ENCODE measurements at places on chromosomes 6 and 20. TPM values are rescaled to one million over a fixed set of nuclear protein-coding genes. Genes with fewer than 3 reads are reported as not detected.
A peak's percentile ranks its signal among the peaks of the same experiment; 100 is the strongest.

GRCh38 chr20:32007787-32008616 is 2.2 kb upstream of the CCM2L start:
- DNase-seq: no peak

GRCh38 chr20:48064929-48065328 is 279.6 kb upstream of the SULF2 start:
- DNase-seq: no peak

SCGN gene
- total RNA-seq: 8.1 TPM

DNA sequence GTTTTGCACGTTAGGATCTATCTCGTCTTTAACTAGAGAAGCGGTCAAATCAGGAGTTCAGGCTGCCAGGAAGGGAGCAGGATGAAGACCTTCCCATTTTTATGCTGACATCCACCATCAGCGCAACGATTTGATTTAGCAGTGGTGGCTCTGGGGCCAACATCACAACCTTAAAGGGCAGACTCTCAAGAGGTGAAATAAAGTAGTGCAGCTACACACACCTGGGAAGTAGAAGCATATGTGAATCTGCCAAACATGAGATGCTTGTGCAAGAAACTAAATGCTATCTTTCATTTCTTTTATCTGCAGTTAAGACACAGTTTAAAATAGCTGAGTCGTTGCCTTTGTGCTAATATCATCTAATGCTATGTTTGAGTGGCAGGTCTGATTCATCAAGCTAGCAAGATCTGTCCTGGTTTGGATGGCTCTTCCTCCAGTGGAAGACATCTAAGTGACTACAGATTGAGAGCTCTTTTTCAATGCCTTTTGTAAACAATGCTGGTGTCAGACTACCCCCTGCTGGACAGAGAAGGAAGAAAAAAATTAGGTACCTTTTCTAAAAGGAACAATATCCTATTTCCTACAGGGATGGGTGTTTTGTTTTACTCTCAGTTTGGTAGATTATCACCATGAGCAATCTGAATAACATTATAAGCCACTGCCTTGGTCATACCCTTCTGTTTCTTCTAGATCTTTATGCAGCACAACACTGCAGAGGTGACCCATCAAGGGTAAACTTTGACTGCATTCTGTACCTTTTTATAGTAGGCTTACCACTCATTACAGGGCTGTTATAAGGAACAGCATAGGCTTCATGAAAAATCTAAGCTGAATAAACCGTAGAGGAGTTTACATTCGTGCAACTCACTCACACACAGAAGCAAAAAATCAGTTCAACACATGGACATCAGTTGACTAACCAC is 171.6 kb upstream of the FBXL4 start:
- DNase-seq: peak; percentile 33
